ENCODE measurements at places on chromosomes 11 and 22.
A peak's percentile ranks its signal among the peaks of the same experiment; 100 is the strongest.

- DNase-seq: no peak
Observed at GRCh38 chr11:94641167-94641761, 74.1 kb downstream of the PIWIL4 start.

GRCh38 chr11:85685820-85686459, at the start of gene CCDC89:
CCDC89 (minus strand) TSS chr11:85686195; CDS start chr11:85686130, 65 bp downstream.
- no peak for DNase-seq

DNA sequence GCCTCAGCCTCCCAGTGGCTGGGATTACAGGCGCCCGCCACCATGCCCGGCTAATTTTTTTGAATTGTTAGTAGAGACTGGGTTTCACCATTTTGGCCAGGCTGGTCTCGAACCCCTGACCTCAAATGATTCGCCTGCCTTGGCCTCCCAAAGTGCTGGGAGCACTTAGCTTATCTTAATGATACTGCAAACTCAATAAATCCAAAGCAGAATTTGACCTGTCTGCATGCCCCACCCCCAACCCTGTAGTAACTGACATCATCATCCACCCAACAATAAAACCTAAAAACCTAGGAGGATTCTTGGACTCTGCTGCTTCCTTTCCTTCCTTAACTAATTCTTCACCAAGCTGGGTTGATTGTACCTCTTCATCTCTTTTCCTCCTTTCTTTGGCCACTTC, 6.3 kb upstream of the ADSL start:
- no peak for DNase-seq

GRCh38 chr11:33377412-33378370, 120.5 kb downstream of the HIPK3 start:
- no peak for DNase-seq

GRCh38 chr22:30243661-30244060, 2.9 kb downstream of the LIF start:
- DNase-seq: no peak

DNA sequence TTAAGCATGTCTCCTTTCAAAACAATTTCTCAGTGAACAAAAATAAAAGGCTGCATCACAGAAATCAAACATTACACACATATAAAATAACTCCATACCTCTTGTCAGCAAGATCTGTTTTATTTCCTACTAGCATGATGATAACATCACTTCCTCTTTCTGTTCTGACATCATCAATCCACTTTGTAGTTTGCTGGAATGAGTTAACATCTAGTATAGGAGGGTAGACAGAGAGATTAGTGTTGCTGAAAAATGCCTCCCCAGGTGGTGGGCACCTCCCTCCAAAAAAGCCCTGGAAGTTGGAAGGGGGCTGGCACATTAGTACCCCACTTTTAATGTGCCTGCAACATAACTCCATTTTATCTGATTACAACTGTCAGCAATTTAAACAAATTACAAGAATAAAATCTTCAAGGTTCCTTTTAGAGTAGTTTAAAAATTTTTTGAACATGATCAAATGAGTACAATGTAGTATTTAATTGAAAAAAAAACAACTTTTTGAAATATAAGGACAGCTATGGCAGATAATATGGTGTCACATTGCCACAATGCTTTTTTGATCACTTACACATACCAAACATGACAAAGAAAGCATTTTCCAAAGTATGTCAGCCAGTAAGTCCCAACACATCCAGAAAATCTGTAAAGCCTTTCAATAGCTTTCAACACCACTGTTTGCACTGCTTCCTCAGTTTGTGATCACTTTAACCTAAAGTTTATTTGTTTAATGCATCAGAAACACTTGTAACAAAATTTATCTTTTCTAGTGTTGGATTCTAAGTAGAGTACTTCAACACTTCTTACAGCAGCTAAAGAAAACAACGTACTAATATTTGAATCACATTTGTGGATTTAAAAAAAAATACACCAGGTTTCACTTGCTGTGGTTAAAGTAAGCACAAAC, 44.5 kb downstream of the RAB6A start:
- no peak for DNase-seq

- no peak for DNase-seq
Observed at GRCh38 chr22:29509298-29509697, 29.3 kb downstream of the NEFH start.

GRCh38 chr11:86608251-86608799, 64.1 kb downstream of the ME3 start:
- no peak for DNase-seq

DNA sequence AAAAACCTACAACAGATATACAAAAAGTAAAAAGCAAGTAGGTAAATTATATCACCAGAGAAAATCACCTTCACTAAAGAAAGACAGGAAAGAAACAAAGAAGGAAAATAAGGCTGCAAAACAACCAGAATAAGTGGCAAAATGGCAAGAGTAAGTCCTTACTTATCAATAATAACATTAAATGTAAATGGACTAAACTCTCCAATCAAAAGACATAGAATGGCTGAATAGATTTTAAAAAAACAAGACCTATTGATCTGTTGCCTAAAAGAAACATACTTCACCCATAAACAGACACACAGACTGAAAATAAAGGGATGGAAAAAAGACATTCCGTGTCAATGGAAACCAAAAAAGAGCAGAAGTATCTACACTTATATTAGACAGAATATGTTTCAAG, 695.7 kb upstream of the FAT3 start:
- DNase-seq: no peak

- no peak for DNase-seq
Observed at GRCh38 chr11:35241531-35241930, 102.6 kb downstream of the CD44 start.

- no peak for DNase-seq
Observed at GRCh38 chr22:48842976-48843375, 984.7 kb downstream of the BRD1 start.

- DNase-seq: no peak
Observed at GRCh38 chr11:67502328-67502979, 2.7 kb downstream of the PITPNM1 start.

GRCh38 chr11:64762277-64762673, 2.5 kb upstream of the PYGM start:
- DNase-seq: peak; percentile 28

DNA sequence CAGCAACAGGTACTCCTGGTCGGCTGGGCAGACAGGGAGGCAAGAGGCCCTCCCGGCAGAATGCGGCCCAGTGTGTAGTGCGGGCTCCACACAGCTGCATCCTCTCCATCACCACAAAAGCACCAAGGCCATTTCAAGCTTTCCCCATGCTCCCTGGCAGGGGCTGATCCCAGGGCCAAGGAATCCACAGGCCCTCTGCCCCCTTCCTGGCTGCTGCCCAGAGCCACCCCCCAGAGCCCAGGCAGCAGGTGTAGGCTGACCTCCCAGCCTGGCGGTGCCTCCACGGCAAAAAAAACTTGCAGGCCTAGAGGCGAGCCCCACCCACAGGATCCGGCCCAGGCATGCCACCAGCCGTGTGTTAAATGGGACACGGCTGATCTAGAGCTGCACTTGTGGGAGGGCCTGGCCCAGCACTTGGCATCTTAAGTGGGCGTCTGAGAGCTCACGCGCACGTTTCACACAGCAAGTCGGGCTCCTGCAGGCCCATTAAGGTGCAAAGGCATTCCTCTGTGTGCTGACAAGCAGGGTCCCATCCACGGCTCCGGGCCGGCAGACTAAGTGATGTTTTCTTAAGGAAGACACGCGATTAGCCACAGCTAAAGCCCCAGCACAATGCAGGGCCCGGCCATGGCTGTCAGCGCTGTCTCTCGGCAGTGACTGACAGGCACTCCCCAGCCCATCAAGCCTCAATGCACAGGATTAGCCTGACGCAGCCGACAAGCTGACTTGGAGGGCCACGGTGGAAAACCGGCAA, 19.8 kb upstream of the GNB1L start:
- DNase-seq: peak; percentile 38

DNA sequence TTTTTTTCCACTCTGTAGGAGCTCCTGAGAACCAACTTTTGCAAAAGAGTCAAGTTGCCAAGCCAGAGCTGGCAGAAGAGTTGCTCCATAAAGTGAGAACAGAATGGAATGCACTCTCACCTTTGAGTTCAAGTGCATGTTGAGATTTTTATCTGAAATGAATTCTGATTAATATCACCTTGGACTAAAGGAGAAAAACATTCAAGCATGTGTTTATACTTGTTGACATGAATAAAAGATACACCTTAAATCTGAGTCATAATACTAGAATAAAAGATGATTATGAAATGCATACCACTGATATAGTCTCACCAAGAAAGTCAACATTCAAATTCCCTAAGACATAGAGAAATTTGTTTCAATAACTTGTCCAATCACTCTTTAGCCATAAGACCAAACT, 37.8 kb downstream of the ARL14EP start:
- no peak for DNase-seq

DNA sequence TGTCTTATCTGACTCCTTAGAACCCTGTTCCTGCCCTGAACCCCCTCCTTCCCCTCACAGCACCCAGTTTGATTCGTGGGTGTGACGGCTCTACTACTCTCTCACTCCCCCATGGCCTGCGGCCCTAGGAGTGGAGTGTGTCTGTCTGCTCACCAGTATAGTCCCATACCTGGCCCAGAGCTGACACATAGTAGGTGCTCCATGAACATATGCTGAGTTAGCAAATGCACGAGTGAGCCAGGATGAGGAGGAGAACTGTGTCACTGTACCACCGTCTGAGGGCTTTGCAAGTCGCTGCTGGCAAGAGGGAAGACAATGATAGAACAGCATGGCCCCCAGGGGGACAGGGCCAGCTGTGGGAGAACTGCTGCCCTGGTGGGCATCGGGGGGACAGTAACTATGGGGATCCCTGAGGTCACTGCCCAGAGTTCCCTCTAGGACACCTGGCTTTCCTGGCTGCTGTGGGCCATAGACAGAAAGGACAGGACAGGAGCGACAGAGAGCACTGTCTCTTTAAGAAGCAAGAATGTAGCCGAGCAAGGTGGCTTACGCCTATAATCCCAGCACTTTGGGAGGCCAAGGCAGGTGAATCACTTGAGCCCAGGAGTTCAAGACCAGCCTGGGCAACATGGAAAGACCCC, 19.2 kb upstream of the KIAA0930 start:
- DNase-seq: no peak

GRCh38 chr11:35553831-35554230, 28.4 kb upstream of the PAMR1 start:
- no peak for DNase-seq

DNA sequence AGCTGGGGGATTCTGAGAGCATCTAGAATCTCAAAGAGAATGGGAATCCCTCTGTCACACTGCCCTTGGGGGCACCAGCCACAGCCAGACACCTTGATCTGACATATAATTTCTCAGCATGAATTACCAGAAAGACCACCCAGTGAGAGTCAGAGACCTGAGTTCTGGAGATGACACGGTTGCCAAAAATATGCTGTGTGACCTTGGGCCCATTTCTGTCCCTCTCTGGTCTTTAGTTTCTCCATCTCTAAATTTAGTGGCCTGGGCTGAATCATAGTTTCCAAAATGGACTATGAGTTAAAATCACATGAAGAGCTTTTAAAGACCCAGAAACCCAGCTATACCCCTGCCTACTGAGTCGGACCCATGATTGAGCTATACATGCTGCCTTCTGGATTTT, 15.9 kb downstream of the SEZ6L start:
- DNase-seq: no peak

GRCh38 chr22:19959043-19959586, 17.5 kb upstream of the TXNRD2 start:
- no peak for DNase-seq

DNA sequence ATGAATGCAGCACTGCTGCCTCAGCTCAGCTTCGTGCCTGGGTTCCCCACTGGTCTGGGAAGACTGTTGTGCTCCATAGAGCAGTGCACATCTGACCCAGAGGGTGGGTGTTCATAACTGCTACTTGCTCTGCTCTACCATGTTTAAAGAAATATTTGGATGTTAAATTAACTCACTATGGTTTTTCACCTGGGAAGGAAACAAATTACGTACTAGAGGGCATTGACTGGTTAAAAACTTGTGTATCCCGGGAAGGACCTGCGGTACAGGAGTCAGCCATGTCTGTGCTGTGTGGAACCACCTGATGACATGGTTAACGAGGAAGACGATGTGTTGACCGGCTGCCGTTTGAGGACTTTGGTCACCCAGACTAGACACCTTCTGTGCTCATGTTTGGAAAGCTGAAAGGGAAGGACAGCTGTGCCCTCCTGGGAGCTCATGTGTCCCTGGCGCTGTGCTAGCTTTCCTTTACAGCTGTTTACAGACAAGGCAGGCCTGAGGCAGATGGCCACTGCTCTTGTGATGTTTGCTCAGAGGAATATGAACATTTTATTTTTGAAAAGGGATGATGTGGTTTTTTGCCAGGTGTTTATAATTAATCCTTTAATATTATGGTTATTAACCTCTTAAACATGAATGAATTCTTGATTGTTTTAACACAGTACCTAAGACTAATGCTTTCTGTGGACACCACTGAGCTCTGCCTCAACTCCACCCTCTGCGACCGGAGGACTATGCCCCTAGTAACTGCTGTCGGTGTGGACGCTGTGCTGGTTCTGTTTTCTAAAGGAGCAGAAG, 14.3 kb upstream of the AIFM3 start:
- no peak for DNase-seq

GRCh38 chr11:132803436-132803835, 728.9 kb downstream of the OPCML start:
- DNase-seq: no peak

GRCh38 chr22:27836181-27836580, 34.6 kb upstream of the MN1 start:
- DNase-seq: no peak

DNA sequence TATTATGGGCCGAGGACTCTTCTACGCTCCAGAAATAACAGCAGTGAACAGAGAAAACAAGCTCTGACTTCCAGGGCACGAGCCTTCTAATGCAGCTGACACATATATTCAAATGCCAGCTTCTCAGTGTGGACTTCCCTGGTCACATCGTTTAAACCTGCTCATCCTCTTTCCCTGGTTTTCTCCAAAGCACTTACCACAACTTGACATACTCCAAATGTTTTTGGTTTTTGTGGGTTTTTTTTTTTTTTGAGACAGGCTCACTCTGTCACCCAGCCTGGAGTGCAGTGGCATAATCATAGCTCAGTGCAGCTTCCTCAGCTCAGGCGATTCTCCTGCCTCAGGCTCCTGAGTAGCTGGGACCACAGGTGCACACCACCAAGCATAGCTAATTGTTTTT, 105.5 kb downstream of the MICAL3 start:
- no peak for DNase-seq

All from activated CD4-positive, CD25-positive, alpha-beta regulatory T cell treated with anti-CD3 and anti-CD28 coated beads, Interleukin-2, amount 50 U/mL, for 72 hours (primary cell).